ENCODE measurements at places on chromosomes 5 and 9.

DNA sequence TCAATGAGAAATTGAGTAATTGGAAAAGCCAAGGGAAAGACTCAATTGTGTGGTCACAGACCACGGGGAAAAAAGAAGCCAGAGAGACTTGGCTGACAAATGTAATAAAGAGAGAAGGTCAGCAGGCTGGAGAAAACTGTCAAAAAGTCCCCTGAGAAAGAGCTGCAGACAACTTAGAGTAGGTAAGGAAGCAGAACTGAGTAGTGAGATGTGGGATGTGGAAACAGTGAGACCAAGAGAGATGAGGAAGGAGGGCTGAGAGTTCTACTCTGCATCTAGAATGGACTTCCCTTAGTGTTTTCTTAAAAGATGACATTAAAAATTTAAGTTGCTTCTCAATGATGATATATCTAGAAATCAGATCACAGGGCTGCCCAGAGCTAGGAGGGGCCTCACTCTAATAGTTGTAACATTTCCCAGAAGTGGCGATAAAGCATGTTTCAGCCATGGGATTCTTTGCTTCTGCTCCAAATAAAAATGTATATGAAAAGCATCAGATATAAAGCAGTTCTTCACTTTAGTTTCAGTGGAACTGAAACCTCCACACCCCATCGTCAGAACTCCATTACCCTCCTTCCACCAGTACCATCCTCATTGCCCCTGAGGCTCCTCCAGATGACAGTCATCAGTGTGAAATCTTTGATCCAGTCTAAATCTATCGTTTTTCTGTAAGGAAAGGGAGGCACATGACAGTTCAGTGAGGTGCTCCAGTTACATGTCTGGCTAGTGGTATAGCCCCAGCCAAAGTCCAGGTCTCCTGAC lies 80.6 kb downstream of the SPEF2 start:
- no peak for DNase-seq

DNA sequence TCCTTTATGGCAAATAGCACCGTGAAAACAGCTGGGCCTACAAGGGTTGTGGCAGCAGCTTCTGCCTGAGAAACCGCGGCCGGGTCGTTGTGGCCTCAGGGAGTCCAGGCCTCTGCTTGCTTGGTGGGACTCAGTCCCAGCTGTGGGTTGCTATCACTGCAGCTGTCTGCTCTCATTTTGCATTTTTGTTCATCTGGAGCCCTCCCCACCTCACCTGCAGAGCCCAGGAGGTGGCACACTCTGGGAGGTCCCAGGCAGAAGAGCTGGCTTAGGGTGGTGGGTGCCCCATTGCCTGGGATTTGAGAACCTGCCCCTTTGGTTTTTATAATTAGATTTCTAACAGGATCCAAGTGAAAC lies 138.4 kb downstream of the GADD45G start:
- DNase-seq = no peak

DNA sequence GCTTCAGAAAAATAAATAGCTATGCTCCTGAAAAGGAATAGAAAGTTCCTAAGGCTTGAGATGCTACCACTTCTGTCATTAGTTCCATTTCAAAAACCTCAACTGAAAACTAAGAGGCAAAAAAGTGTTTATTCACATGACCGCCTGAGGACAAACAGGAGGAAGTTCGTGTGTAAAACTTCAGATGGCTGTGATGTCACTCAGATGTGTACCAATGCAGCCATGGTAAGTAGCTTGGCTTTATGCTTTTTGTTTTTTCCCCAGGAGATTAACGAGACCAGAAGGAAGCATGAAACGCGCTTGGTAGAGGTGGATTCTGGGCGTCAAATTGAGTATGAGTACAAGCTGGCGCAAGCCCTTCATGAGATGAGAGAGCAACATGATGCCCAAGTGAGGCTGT lies 33.0 kb downstream of the LMNB1 start:
- DNase-seq = no peak

- no peak for DNase-seq
Measured at GRCh38 chr9:70563431-70564204, 149.2 kb upstream of the KLF9 start.

DNA sequence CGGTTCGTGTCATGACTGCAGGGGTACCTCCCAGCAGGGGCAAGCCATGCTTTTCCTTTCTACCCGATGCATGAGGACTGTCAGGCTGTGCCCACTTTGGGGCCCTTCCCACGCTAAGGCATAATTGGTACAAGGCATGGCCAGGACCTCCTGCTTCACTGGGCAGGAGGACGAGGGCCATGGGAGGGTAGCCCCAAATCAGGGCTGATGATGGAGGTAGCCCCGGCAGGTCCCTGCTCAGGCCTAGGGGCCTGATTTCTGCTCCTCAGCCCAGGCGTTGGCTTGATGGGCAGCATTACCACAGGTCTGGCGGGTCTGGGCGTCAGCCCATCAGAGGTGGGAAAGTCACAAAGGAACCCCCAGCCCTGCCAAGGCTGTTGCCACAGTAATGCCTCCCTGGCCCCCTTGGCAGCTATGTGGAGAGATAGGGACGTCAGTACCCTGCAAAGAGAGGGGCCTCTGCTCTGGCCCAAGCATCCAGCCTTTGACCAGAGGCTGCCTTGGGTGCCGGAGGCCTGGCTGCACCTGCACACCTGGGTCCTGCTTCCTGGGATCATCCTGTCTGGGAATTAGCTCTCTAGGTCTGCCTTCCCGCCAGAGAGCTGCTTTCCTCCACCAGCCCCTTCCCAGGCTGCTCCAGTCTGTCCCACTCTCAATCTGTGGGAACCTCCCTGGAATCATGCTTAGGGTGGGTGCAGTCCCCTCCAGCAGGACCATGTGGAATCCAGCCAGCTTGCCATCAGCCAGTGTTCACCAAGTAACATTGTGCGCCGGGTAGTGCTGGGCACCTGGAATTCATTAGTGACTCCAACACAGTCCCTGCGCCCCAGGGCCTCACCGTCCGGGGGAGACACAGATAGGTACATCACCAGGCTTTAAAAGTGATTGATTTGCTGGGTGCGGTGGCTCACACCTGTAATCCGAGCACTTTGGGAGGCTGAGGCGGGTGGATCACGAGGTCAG lies 15.4 kb downstream of the TSPAN17 start:
- no peak for DNase-seq

Data from HTR-8/SVneo (cell line).